ENCODE measurements at places on chromosomes 2 and 18.
A peak's percentile ranks its signal among the peaks of the same experiment; 100 is the strongest.

DNA sequence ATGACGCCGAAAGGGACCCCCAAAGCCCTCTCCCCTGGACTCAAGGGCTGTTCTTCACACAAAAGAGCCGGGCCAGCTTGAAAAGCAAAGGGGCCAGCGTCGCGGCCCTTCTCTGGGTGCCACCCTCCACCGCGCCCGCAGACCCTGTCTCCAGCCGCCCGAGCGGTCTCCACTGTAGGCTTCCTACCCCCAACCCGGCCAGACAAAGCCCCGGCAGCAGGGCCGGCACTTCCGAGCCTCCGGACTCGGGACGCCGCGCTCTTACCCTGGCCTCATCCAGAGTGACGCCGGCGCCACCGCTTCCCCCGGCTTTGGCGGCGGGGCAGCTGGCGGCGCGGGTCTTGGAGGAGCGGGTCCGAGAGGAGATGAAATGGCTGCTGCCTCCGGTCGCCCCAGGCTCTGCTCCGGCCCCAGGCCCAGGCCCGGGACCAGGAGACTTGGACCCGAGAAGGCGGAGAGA lies 603 bp downstream of the ATAD2B start:
- DNase-seq = no peak

GRCh38 chr2:96760036-96760985 lies at the start of gene CNNM4:
Gene CNNM4, plus strand, starts transcription at chr2:96760902. Its CDS starts 98 bp downstream, at chr2:96761000.
- peak; percentile 85 for DNase-seq

DNA sequence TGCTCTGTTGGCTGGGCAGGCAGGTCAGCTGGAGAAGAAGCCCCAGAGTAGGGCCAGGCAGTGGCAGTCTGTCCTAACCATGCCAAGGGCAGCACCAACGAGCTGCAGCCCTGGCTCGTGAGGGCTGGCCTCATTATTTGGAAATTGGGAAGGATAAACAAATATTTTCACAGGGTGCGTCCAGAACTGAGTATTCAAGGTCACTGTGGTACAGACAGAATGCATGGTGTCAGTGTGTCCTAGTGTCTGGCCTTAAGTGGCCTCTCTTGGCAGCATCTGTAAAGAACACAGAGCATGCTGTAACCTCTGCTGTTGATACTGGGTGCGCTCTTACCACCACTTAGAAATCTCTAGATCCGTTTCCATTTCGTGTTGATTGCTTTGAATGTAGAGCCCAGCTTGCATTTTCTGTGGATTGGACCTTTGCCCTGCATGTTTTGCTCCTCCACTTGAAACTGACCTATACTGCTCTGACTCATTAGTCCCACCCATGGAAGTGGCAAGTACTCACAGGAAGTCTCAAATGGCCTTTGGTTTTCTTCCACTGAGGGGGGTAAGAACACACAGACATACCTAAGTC lies 88.2 kb downstream of the GREB1L start:
- no peak for DNase-seq

DNA sequence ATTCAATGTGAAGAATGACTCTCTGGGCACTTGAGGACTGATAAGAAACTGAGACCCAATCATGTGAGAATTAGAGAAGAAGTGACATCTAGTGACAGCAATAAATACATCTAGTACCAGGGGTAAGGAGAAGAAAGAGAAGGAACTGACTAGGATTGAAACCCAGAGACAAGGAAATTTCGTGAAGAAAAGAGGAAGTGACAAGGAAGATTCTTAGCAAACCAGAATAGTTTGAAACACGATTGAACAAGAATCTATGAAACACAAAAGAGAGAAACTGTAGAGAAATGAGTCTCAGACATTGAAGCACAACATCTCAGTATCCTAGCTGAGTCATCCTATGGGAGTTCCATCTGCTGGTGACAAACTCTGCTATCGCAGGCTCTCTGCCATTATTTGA lies 571.9 kb upstream of the PKDCC start:
- no peak for DNase-seq

DNA sequence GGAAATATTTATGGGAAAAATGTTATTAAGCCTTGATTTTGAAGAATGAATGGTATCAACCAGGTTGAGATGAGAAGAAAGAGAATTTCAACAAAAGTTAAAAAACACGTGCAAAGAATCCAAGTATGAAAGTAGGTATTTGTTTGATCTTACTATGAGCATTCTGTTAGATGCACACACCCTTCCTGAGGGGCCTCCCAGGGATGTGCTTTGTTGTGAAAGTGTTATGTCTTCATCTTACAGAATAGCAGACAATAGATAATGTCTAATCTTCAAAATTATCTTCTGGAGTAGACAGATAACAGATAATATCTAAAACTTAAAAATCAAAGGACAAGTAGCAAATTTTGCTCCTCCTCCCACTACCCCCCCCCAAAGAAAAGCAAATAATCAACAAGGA lies 155.2 kb upstream of the COL3A1 start:
- DNase-seq = no peak

- no peak for DNase-seq
Observed at GRCh38 chr18:49862656-49863385, 49.5 kb upstream of the ACAA2 start.

GRCh38 chr2:225431105-225431863 lies 31.8 kb downstream of the NYAP2 start:
- DNase-seq = no peak

DNA sequence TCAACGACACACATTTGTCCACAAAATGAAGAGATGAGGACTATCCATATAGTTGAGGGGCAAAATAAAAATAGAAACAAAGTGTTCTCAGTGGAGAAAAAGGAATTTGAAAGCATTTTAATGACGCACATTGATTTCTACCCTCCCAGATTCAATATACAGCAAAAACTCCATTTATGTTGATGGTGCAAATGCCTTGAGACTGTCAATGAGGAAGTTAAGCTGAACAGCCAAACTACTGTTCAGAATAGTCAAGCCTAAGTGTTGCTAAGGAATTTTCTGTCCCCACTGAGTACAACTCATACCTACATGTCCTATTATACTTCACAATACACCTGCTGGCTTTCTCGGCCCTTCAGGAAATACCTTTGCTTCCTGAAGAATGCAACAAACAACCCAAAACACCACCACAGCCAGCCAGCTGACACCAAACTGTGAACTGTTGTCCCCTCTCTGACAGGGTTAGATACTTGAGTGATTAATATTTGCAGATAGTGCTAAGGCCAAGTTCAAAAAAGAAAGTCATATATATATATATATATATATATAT lies 27.8 kb upstream of the DARS1 start:
- DNase-seq = no peak

DNA sequence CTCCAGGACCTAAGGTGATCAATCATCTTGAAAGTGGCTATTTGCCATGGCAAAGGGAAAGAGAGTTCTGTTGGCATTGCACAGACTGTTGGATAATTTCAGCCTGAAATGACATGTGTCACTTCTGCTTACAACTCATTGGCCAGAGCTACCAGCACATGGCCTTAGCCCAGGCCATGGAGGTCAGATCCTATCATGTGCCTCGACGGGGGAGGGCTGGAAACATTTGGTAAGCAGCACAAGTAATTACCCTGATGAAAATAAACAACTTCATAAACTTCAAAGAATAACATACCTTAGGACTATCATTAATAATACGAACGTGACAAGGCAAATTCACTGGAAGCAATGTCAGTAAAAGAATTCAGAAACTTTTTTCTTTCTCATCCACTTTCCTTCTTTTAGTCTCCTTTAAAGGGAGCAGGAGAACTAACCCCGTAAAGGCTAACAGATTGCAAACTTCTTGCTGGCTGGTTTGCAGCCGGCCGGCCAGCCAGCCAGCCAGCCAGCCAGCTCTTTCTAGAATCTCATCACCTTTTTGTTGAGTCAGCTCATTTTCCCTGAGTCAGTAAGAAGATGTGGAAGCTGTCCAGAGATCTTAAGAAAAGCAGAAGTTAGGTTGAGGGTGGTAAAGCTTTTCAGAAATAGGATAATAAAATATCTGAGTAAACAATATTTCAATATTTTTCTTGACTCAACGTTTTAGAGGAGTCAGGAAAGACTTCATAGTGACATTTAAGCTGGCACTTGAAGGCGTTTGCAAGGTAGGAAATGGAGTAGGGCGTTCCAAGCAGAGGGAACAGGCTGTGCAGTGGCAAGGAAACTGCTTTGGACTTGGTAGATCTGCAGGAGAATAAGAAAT lies 31.9 kb downstream of the CNRIP1 start:
- no peak for DNase-seq

DNA sequence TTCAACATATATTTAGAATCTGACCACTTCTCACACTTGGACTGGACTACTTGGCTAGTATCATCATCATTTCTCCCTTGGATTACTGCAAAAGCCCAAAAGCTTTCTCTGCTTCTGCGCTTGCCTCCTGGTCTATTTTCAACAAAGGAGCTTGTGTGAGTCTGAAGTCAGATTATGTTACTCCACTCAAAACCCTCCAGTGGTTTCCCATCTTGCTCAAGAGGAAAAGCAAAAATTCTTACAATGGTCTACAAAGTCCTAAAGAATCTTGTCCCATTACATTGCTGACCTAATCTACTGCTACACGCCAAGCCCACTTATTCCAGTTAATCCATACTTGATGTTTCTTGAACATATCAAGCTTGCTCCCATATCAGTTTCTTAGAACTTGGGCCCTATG lies 9.6 kb downstream of the PREPL start:
- DNase-seq = no peak

GRCh38 chr2:150698016-150698661 lies 210.7 kb upstream of the RND3 start:
- DNase-seq = no peak

DNA sequence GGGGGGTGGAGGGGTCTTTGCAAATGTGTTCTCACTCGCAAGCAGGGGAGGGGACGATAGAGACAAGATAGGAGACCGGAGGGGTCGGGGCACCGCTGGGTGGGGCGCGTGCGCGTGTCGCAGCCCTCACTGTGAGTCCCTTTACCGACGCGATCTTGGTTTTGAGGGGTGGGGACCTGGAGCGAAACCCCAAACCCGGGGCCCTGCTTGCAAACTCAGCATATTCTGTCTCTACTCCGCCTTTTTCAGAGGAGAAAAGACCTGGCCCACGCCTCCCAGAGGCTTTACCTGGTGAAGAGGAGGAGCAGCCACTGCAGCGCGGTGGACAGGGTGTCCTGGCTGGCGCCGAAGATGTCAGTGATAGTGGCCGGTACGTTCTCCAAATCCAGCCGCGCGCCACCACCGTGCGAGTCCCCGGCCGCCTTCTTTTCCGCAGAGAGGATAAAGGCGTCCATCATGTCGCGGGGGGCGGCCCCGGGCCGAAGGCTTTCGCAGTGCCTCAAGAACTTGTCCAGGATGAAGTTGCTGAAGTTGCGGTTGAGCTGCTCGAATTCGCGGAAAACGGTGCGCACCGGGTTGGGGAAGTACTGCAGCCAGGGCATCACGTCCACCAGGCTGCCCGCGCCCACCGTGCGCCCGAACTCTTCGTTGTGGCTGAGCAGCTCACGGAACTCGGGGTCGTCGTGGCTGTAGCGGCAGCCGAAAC lies 1.7 kb downstream of the CYP1B1 start:
- no peak for DNase-seq

GRCh38 chr18:22639561-22639960 lies 221.8 kb upstream of the CTAGE1 start:
- DNase-seq = no peak

- no peak for DNase-seq
Observed at GRCh38 chr2:161552015-161552414, 72.2 kb upstream of the SLC4A10 start.

GRCh38 chr2:53969285-53969967 lies 1.4 kb downstream of the PSME4 start:
- DNase-seq = no peak

DNA sequence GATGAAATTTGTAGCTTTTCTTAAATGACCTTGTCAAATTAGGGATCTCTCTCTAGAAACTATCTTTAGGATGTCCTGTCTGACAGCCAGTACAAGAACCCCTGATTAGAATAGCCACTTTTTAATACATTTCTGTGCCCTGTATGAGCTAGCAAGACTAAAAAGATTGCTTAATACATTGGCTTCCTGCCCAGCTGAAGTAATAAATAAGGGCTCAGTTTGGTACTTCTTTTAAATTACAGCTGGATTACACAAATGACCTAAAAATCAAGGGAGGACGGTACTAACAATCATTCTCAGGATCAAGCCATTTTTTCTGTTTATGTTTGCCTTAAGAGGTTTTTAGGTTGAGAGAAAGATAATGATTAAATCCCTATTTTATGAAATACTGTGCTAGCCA lies 11.6 kb upstream of the OLA1 start:
- DNase-seq = no peak

Data from stimulated activated CD8-positive, alpha-beta memory T cell treated with anti-CD3 and anti-CD28 coated beads, Interleukin-15, amount 100 ng/mL, for 4 hours (primary cell).